ENCODE measurements at places on chromosomes 1 and 21. TPM values are rescaled to one million over a fixed set of nuclear protein-coding genes. Genes with fewer than 3 reads are reported as not detected.
A peak's percentile ranks its signal among the peaks of the same experiment; 100 is the strongest.

The TNFRSF18 gene
- 0.98 TPM for total RNA-seq

The TRIM67 gene
- not detected for total RNA-seq

- no peak for DNase-seq
These were observed 88.1 kb upstream of the WARS2 start for GRCh38 chr1:119228335-119229080.

- no peak for DNase-seq
These were observed 62.8 kb downstream of the KCNAB2 start for GRCh38 chr1:6108476-6108875.

- no peak for DNase-seq
These were observed 631 bp upstream of the KRTAP10-9 start for GRCh38 chr21:44626262-44626661.

GRCh38 chr1:99551812-99552614 is 93.9 kb upstream of the PALMD start:
- no peak for DNase-seq

GRCh38 chr1:44019466-44019948 is 11.8 kb downstream of the SLC6A9 start:
- DNase-seq, result no peak

The SPATA45 gene
- not detected for total RNA-seq

The CELSR2 gene
- 7.4 TPM for total RNA-seq

DNA sequence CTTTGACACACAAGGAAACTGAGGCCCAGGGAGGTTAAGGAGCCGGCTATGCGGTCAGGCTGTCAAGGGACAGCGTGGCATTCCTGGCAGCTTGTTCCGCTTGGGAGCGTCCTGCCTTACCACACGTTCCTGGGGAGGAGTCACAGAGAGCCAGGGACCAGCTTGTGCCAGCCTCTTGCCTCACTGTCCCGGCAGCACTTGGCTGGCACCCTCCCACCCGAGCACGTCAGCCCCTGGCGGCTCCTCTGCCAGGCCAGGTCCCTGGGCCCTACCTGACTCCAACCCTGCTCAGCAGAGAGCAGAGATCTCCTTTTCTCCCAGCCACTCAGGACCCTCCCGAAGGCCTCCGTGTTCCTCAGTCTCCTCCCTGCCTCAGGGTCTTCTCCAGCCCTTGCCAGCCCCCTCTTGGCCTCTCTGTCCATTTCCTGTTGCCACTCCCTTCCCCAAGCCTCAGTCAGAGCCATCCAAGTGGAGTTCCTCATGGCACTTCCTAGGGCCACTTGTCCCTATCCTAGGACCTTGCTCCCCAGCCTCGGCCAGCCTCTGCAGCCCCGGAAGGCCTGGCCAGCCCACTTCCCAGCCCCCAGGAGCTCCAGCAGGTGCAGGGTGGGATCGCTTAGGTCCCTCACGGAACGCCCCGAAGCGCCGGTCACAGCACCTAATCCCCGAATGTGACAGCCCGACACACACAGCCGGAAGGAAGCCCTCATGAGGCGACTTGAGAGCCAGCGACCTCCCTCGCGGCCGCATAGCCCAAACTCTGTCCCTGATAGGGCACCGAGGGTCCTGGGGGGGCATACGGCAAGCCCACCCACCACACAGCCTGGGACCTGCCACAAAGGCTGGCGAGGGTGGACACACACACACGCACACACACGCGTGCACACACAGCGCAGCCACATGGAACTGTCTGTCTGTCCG is 130.3 kb downstream of the CASZ1 start:
- peak; percentile 94 for DNase-seq

DNA sequence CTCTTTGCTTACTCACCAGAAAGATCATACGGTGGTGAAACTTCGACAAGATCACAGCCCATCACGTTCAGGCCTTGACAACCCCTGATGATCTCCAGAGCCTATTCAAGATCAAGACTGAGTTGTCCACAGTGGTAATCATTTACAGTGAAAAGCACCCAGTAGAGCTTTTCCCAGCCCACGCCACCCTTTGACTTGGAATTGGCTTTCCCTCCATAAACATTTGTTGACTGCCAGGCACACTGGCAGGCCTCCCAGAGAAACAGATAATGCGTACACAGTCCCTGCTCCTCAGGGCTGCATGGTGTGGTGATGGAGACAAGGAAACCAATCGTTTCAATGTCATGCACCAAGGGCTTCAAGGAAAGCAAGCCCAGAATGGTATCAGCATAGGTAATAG is 10.1 kb downstream of the AGMAT start:
- DNase-seq, result no peak

The CRB1 gene
- total RNA-seq, result 0.46 TPM

GRCh38 chr1:97145321-97145956 is 423.9 kb downstream of the PTBP2 start:
- no peak for DNase-seq

GRCh38 chr1:212587016-212587887 is 21.3 kb upstream of the ATF3 start:
- no peak for DNase-seq

DNA sequence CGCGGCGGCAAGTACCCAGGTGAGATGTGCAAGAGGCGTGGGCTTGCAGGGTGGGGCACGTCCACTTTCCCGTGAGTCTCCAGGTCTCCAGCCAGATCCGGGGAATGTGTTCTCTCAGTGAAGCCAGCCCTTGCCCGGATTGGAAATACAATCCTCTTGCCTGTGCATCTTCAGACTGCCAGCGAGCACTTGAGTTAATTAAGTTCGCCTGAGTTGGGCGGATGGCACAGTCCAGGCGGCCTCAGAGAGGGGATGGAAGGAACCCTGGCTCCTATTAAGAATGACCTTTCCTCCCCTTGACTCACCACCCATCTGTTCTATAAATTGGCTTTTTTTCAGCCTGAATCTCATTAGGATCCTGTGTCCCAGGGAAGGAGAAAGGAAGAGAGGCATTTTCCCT is 33.3 kb upstream of the CNTN2 start:
- no peak for DNase-seq

- no peak for DNase-seq
These were observed 129.8 kb downstream of the S1PR1 start for GRCh38 chr1:101366513-101367215.

DNA sequence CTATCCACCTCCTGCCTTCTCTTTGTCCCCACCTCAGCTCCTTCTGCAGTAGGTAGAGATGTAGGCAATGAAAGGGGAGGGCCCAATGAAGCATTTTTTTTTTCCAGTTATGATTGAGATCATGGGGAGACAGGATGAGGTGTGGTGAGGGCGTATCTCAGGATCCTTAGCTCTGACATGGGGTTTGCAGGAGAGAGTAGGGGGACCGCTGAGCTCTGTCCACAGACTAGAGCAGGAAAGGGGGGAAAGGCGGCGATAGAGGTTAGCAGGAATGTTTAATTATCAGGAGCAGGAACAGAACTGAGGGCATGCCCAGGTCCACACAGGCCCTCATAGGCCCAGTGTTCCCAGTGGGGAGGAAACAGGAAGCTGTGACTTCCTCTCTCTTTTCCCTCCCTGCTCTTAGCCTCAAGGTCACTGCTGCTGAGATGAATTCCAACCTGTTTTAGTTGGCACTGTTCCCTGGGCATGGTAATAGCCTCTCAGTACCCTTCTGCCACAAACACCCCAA is 901 bp upstream of the RXFP4 start:
- no peak for DNase-seq

The C1orf87 gene
- 1.7 TPM for total RNA-seq

The SRSF11 gene
- total RNA-seq, result 146 TPM

The DAP3 gene
- total RNA-seq, result 79.6 TPM

- DNase-seq, result no peak
These were observed 56.3 kb upstream of the NEK2 start for GRCh38 chr1:211731456-211732292.

GRCh38 chr1:156108664-156109241 is 5.8 kb upstream of the LMNA start:
- DNase-seq, result no peak
